ENCODE measurements at places on chromosomes 6 and 20.

DNA sequence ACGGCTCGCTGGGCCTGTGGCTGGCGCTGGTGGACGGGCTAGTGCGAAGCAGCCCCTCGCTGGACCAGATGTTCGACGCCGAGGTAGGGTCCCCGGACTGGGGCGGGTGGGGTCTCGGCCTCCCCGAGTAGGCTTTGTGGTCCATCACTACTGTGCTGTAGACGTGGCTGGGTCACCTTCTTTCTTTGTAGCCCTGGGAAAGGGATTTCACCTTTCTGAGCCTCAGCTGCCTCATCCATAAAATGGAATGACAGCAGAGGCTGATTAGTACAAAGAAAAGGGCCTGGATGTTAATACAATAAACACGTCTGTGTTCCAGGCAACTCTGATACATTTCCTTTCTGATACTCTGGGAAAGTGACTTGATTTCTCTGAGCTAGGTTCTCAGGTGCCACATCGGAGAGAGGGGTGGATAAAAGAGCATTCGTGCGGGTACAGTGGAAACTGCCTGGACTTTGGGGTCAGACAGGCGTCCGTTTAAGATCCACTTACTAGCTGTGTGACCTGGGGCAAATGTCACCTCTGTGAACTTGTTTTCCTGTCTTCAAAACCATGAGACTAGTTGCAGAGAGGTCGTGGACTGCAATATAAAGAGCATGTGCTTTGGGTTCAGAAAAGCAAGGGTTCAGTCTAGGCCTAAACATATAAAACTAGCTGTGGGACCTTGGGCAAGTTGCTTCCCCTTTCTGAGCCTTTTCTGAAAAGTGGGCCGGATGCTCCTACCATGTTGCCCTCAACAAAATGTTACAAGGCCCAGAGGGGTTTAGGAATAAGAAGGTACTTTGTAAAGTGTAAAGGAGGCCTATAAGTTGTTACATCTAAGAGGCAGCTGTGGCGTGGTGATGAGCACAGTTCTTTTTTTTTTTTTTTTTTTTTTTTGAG, 896 bp downstream of the SYS1 start:
- DNase-seq = no peak

DNA sequence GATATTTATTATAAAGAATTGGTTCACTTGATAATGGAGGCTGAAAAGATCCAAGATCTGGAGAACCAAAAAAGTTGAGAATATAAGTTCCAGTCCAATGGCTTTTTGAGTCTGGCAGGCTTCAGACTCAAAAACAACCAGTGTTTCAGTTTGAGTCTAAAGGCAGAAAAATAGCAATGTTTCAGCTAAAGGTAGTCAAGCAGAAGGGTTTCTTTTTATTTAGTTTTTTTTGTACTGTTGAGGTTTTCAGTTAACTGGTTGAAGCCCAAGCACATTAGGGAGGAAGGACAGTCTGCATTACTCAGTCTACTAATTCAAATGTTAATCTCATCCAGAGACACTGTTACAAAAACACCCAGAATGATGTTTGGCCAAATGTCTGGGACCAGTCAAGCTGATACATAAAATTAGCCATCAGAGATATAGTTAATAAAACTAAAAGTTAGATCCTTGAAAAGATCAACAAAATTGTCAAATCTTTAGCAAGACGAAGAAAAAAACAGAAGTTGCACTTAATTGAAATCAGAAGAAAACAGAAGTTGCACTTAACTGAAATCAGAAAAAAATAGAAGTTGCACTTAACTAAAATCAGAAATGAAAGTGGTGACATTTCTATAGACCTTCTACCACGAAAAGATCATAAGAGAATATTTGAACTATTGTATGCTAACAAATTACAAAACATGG, 980.3 kb upstream of the FLRT3 start:
- DNase-seq = no peak

GRCh38 chr20:11193241-11193640, 519.4 kb upstream of the JAG1 start:
- DNase-seq = no peak

- DNase-seq = no peak
Observed at GRCh38 chr6:47137073-47137472, 94.9 kb upstream of the ADGRF1 start.

GRCh38 chr20:24095756-24096155, 107.2 kb upstream of the GGTLC1 start:
- DNase-seq = no peak

DNA sequence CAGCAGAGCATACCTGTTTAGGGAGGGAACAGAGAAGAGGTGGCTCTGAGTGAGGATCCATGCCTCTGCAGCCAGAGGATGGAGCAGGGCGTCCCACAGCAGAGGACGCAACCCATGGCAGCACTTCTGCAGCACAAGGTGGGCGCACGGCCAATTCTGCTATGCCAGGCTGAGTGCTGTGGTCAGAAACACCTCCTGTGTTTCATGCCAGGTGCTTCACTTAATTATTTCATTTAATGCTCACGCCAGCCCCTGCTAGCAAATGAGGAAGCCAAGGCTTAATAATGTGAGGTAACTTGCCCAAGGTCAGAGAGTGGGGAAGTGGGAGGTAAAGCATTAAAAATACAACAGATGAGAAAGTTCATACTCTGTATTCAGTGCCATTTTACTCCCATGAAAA, 68.5 kb upstream of the PTGIS start:
- DNase-seq = no peak

GRCh38 chr20:62644802-62645496, 2.6 kb downstream of the SLCO4A1 start:
- DNase-seq = no peak

GRCh38 chr6:141403827-141404226, 728.9 kb upstream of the GJE1 start:
- no peak for DNase-seq

GRCh38 chr6:44514576-44515193, 127.2 kb downstream of the CDC5L start:
- DNase-seq = no peak

GRCh38 chr6:16132909-16133308, 4.0 kb downstream of the MYLIP start:
- no peak for DNase-seq

- no peak for DNase-seq
Observed at GRCh38 chr6:137155830-137156229, 17.6 kb downstream of the IL22RA2 start.

DNA sequence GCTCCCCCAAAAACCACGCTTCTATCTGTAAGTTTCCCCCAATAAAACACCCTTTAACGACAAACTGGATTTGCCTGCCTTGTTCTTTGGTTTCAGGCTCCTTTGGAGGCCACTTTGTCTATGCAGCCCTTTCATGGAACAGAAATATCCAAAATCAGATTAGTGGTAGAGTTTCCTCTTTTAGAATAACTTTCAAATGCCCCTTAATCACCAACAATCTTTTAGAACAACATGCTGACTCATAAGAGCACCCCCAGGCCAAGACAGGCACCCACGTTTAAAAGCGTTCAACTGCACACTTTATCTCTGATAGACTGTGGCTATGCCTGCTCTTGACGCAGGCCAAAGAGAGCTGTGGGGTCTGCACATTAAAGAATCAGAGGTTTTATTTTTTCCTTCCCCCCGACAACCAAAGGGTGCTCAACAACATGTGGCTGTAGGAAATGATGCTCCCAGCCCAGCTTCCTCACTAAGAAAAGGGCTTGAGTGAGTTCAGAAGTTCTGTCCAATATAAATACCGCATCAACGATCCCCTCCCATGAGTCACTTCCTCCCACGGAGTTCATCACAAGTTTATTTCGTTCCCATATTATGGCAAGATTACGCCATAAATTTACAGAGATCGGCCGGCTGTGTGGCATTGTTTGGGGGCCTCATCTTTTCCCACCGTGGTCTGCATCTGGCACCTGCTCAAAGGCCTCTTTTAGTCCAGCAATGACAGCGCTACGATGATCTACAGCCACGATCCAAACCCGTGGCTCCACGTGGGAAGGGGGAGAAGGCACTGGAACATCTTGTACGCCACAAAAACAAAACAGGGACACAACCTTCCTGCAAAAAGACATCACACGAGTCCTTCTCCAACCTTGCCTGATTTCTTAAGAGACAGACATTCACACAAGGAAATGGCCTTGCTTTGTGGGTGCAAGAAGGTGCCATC, 88.8 kb upstream of the NFATC2 start:
- DNase-seq = peak; percentile 63

DNA sequence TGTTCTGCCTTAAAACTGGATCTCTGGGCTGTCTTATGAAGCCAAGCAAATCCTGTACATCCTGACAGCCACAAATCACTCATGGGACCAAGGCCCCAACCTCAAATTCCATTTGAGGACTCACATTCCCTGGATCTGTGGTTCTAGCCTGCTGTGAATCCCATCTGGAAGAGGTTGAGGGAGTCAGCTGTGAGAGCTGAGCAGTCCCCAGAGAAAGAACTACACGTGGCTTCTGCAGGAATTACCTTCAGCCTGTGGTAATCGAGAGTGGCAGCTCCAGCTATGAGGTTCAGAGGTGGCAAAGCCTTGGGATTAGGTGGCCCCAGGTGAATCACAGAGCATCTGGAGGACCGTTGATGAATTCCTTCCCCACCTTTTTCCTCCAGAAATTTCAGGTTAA, 245.2 kb downstream of the SLC24A3 start:
- no peak for DNase-seq

DNA sequence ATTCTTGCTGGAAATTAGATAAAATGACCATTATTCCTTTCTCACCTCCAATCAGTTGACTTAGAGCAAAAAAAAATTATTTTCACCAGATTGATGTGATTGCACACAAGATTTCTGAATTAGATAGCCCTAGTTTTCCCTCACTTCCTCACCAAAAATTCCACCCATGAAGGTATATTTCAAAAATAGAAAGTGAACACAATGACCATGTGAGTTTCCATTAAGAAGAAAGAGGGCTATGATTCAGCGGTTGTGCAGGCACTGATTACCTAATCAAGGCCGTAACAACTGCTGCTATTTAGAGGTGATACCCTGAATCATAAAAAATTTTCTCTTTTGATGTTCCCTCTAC, 19.5 kb upstream of the RALGAPA2 start:
- DNase-seq = no peak

GRCh38 chr20:62387219-62387913, 463 bp downstream of the RPS21 start:
- no peak for DNase-seq

- no peak for DNase-seq
Observed at GRCh38 chr6:82362144-82362543, 1.5 kb upstream of the TPBG start.

- DNase-seq = no peak
Observed at GRCh38 chr20:16025084-16025483, 548.2 kb downstream of the KIF16B start.

DNA sequence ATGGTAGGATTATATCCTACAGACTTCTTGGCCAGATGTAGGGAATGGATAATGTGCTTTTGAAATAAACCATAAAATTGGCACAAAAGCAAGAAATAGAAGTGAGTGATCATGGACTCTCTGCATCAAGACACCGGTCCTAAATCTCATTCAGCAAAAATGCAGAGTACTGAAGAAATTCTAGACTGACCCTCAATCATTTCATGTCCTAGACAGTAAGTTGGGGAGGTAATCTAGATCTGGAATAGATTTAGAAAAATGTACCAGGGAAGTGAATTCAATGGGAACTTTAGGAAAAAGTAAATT, 69.7 kb upstream of the ADTRP start:
- no peak for DNase-seq

GRCh38 chr20:29318871-29319461, 1938.5 kb upstream of the DEFB115 start:
- DNase-seq = no peak

DNA sequence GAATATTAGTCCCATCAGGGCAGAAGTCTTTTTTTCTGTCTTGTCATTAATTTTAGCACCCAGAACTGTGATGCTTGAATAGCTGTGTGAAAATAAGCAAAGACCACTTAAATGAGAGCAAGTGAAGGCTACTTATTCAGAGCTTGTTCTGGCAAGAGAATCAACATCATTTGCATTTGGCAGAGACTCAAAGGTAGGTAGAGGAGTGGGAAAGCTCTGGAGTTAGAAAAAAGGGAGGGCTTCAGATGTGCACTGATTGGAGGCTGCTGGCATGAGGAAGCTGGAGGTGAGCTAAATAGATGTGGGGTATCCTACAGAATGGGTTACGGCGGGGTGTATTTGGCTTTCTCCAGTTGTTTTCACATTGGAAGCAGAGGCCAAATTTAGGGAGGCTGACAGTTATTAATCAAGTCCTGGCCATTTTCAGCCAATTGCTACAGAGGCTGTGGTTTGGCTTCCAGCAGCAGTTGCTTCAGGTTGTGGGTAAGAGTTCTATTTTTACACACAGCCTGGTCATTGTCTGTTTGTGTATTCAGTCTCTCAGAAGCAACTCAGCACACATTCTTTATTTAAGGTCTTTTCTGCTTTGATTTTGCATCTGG, 254.3 kb downstream of the BTBD3 start:
- no peak for DNase-seq

DNA sequence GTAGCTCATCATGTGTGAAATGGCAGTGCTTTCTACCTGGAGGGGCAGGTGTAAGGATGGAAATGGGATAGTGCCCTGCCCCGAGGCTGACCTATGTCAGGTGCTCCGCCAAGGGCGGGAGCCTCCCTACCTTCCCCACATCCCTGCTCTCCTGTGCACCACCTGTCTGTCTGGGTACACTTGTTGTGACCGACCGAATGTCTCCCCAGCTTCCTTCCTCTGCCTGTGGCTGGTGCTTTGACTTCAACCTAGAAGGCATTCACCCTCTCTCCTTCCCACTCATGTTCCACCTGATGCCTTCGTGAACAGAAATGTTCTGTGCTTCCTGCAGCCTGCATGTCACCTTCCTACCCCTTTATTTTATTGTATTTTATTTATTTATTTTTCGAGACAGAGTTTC, 114.8 kb downstream of the SCML4 start:
- DNase-seq = no peak

GRCh38 chr6:40794586-40794985, 207.4 kb upstream of the LRFN2 start:
- DNase-seq = no peak

GRCh38 chr6:97557355-97557754, 274.3 kb upstream of the MMS22L start:
- DNase-seq = no peak

DNA sequence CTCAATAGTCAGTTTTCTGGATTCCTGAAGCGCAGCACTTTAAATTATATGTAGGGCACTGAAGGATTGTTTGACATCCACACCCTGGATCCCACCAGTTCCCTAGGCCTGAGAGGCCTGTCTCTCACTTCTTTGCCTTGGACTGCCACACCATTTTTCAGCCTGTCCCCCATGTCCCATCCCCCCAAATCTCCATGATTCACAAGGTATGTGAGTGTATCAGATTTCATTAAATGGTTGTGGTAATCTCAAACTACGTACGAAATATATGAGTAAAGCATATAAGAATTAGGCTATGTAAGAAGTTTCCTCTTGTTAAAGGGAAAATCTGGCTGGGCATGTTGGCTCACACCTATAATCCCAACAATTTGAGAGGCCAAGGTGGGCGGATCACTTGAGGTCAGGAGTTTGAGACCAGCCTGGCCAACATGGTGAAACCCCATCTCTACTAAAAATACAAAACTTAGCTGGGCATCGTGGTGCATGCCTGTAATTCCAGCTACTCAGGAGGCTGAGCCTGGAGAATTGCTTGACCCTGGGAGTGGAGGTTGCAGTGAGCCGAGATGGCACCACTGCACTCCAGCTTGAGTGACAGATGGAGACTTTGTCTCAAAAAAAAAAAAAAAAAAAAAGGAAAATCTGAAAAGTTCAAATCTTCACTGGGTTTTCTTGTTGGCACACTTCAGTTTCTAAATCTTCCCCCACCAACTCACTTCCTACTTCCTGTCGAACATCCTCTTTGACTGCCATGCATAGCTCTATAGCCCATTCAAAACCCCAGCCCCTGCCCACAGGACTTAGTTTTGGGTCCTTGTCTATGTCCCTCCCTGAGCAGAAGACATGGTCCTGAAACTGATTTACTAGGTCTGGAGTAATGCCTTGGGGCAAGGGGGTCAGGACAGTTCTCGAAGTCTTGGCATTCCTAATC, 97.3 kb upstream of the SHLD1 start:
- no peak for DNase-seq

GRCh38 chr6:36976509-36976908, 9.5 kb downstream of the MTCH1 start:
- no peak for DNase-seq
